ENCODE measurements at places on chromosomes 11 and 22.

DNA sequence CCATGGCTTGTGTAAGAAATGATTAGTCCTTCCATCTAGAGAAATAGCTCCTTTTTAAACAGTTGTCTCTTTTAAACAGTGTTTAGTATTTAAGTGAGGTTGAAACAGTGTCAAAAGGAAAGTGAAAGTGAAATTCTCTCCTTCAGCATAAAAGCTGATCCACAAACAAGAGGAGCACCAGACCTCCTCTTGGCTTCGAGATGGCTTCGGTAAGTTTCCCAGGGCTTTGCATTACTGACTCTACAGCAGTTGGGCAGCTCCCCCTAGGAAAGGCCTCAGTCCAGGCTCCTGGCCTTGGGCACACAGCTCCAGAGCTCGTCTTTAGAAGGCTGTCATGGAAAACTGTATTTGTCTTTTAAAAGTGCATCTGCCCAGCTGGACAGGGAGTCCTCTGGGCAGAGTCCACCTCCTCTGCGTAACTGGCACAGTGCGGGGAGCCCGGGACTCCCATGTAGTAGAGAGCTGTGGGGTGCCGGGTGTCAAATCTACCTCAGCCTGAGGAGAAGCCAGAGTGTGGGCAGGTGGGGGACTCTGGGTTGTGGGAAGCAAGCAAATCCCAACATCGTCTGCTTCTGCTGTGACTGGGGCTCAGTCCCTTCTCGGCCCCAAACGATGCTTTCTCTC is at the start of gene PLAAT4:
TSS of gene PLAAT4 (plus strand) at position 140 of the 624 bp plus-strand sequence. CDS start at position 201, 61 bp downstream.
- no peaks in the 10 kb centered on the region for H3K36me3 ChIP-seq
- H3K27me3 ChIP-seq: no peaks in the 10 kb centered on the region
- DNase-seq: peak; percentile 50
- peak within 1 kb of the TSS; percentile 67 for H3K27ac ChIP-seq

GRCh38 chr11:47248304-47248663 is 330 bp downstream of the ACP2 start:
- H3K36me3 ChIP-seq: peaks cover 15% of the 10 kb centered on the region
- DNase-seq: no peak
- H3K4me1 ChIP-seq: peaks cover 32% of the 10 kb centered on the region
- peak overlapping the region; percentile 81 for H3K27ac ChIP-seq
- H3K4me3 ChIP-seq: peak overlapping the region; percentile 87

DNA sequence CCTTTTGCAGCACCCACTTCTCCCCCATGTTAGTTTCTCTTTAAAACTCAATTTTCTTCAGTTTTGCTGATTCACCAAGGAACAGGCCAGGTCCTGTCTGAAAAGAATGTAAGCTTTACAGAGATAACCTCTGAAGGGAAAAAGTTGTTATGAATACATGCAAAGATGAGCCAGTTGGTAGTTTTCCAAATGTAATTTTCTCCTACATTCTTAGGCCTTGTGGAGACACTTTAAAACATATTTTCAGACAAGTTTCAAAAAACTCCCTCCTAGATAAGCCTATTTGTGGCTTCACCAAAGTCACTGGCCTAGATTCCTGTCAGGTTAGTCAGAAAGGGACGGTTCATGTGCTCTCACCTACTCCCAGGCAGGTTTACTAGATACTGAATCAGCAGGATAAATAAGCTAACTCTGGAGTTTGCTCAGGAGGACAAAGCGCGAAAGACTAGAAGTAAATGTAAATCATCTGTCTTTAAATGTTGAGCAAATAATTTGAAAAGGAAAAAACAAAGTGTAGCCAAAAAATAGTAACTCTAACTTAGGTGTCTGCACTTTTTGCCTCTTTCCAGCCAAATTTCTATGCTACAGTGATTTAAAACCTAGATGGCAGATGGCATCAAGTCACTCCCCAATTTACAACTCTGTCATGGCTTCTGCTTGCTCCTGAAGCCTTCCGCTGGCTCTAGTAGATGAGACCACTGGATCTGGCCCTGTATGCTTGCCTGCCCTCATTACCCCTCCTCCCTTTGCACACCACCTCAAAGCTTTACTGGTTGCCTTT is 4.9 kb upstream of the ATP6V1E1 start:
- H3K4me3 ChIP-seq: no peak overlapping the region
- H3K27ac ChIP-seq: no peak overlapping the region
- no peaks in the 10 kb centered on the region for H3K27me3 ChIP-seq
- no peak for DNase-seq
- H3K36me3 ChIP-seq: no peaks in the 10 kb centered on the region

GRCh38 chr11:44955015-44955738 is 4.5 kb upstream of the TP53I11 start:
- no peak overlapping the region for H3K4me3 ChIP-seq
- no peak for DNase-seq
- no peaks in the 10 kb centered on the region for H3K27me3 ChIP-seq
- H3K4me1 ChIP-seq: peaks cover 19% of the 10 kb centered on the region

- H3K4me1 ChIP-seq: peaks cover 37% of the 10 kb centered on the region
- H3K36me3 ChIP-seq: no peaks in the 10 kb centered on the region
- no peak overlapping the region for H3K27ac ChIP-seq
Measured at GRCh38 chr22:28934026-28934425, 50.7 kb downstream of the ZNRF3 start.

GRCh38 chr11:71433648-71434450 is 14.3 kb downstream of the DHCR7 start:
- H3K4me1 ChIP-seq: no peaks in the 10 kb centered on the region
- H3K36me3 ChIP-seq: no peaks in the 10 kb centered on the region
- no peak for DNase-seq
- H3K4me3 ChIP-seq: no peak overlapping the region
- no peaks in the 10 kb centered on the region for H3K27me3 ChIP-seq

DNA sequence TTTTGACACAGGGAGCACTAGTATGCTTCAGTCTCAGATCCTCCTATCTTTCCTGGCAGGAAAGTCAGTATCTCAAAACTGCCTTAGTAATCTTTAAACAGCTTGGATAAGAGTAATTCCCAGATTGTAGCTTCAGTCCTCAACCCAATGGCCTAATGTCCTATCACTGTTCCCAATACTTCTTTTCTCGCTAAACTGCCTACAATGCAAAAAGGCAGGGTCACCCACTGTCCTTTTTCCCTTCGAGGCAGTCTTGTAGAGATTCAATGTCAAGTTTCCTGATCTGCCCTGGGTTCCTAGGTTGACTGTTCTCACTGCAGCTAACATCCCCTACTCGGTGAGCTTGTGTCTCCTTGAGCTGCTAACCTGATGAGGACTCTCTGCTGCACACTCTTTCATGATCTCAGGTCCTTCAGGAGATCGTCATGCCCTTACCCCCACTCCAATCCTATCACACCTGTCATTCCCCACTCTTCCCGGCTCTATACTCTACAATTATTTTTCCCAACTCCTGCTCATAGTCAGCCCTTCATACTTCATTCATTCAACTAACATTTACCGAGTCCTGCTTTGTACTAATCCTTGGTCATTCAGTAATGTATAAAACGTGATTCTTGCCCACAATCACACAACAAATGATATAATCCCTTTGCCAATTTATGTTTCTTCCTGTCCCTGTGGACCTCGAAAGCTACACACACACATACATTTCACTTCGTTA is 904 bp downstream of the C2CD3 start:
- H3K27me3 ChIP-seq: no peaks in the 10 kb centered on the region
- no peak for DNase-seq
- H3K4me3 ChIP-seq: peak overlapping the region; percentile 49
- H3K27ac ChIP-seq: peak overlapping the region; percentile 78

GRCh38 chr11:115506954-115507675 is 2.9 kb upstream of the CADM1 start:
- no peaks in the 10 kb centered on the region for H3K36me3 ChIP-seq
- peaks cover 24% of the 10 kb centered on the region for H3K4me1 ChIP-seq
- H3K27ac ChIP-seq: no peak overlapping the region
- H3K4me3 ChIP-seq: no peak overlapping the region

DNA sequence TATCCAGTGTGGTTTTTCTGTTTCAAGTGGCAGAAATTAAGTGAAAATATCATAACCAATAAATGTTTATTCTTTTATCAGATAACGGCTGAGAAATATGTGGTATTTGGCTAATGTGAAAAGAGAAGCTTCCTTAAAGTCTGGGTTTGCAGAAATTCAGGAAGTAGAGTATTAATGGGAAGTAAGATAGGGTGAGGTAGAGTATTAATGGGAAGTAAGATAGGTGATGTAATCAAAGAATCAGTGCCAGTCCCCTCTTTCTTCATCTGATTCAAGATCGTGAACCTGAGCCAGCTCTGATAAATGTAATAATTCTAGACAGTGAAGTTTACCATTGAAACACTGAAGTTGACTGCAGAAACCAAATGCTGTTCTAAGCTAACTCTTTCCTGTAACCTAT is 30.9 kb downstream of the TRPC6 start:
- DNase-seq: no peak
- H3K4me1 ChIP-seq: no peaks in the 10 kb centered on the region
- no peaks in the 10 kb centered on the region for H3K36me3 ChIP-seq
- H3K4me3 ChIP-seq: no peak overlapping the region
- H3K27ac ChIP-seq: no peak overlapping the region

- no peak overlapping the region for H3K4me3 ChIP-seq
- no peak overlapping the region for H3K27ac ChIP-seq
- H3K4me1 ChIP-seq: no peaks in the 10 kb centered on the region
- DNase-seq: no peak
- H3K27me3 ChIP-seq: no peaks in the 10 kb centered on the region
Measured at GRCh38 chr11:17750013-17750800, 15.6 kb downstream of the KCNC1 start.

GRCh38 chr22:24335496-24335895 is 64.9 kb downstream of the SPECC1L start:
- no peak overlapping the region for H3K4me3 ChIP-seq
- no peaks in the 10 kb centered on the region for H3K4me1 ChIP-seq
- no peaks in the 10 kb centered on the region for H3K27me3 ChIP-seq
- DNase-seq: no peak

- no peaks in the 10 kb centered on the region for H3K36me3 ChIP-seq
- no peak overlapping the region for H3K4me3 ChIP-seq
- H3K27me3 ChIP-seq: no peaks in the 10 kb centered on the region
- H3K27ac ChIP-seq: no peak overlapping the region
- H3K4me1 ChIP-seq: peaks cover 13% of the 10 kb centered on the region
Measured at GRCh38 chr11:73223998-73224730, 6.1 kb downstream of the P2RY2 start.
